Peyer's patch (tissue), 4 donors: ENCODE measurements at places on chromosomes 12 and 14.

DNA sequence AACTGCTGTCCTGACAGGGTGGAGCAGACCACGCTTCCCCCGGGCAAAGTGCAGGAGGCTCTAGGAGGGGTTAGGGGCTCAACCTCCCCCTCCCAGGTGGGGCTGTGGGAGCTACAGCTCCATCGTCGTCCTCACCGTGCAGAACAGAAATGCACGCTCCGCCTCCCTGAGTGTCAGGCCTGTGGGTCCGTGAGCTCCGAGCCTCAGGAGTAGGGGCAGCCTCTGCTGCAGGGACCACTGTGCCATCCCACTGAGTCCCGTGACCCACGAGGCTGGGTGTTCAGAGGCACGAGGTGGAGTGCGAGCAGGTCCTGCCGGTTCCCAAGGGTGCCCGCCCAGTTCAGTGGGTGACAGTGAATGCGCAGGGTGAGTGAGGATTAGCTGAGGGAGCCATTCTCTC is 48.6 kb downstream of the CACNA1C start:
- DNase-seq = no peak

DNA sequence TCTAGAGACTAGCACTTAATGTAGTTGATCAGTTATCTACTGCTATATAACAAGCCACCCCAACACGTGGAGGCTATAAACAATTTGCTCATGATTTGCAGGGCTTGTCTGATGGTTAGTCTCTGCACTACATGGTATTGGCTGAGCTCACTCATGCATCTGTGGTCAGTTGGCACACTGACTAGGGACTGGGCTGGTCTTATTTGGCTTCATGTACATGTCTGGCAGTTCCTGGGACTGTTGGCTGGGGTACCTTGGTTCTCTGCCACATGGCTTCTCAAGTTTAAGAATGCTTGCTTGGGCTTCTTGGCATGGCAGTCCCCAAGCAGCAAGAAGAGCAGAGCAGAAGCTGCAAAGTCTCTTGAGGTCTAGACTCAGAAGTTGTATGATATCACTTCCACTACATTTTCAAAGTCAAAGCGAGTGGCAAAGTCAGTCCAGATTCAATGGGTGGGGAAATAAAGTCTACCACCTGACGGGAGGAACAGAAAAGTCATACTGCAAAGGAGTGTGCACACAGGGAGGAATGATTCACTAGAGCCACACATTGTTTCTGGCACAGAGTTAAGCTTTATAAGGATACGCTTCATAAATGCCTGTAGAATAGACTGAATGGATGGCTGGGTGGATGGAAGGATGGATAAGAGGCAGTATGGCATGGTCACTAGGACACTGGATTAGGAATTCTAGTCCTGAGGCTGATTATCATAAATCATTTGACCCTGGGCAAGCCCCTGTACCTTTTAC is 44.8 kb upstream of the PTHLH start:
- DNase-seq = no peak

DNA sequence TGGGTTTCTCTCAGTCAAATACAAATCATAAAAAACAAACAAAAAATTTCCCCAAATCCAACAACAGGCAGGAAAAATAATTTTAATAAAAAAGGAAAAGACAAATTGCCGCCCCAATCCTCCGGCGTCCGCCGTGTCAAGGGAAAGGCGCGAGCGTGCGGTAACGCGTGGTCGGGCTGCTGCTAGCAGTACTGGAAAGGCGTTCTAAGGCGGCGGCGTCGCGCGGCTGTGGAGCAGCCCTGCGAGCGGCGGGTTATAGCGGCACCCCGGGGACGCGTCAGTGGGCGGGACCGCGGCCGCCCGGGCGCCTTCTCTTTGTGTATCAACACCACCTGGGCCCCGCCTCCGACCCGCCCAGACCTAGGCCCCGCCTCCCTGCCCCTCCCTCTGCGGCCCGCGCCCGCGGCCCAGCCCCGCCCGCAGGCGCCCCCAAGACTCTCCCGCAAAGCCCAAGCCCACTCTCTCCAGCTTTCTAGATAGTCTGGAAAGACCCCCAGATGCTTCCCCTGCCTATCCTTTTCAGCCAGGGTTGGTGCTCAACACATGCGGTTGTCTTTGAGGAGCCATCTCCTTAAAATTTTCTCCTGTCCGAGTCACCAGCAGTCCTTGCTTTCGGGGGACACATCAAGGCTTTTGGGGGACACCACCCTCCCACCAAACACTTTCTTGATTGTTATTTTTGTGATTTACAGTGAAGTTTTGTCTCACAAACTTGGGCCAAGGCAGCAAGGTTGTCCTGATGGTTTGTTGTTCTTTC is at the start of gene SLC38A2:
Gene SLC38A2 (minus strand): TSS at position 230 of the 757 bp plus-strand sequence. CDS start 1,480 bp downstream, outside the sequence.
- DNase-seq = peak; percentile 99

GRCh38 chr12:67698672-67699581 is 50.4 kb downstream of the DYRK2 start:
- DNase-seq = no peak

DNA sequence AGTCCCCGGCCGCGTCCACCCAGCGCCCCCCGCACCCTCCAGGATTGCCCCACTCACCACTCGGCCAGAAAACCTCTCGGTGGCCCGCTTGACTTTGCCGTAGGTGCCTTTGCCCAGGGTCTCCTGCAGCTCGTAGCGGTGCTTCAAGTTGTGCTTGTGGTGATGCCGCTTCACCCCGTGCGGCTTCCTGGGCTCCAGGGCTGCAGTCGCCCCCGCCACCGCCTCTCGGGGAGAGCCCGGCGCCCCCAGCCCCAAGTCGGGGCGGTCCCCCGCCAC is 459 bp downstream of the NUAK1 start:
- no peak for DNase-seq

DNA sequence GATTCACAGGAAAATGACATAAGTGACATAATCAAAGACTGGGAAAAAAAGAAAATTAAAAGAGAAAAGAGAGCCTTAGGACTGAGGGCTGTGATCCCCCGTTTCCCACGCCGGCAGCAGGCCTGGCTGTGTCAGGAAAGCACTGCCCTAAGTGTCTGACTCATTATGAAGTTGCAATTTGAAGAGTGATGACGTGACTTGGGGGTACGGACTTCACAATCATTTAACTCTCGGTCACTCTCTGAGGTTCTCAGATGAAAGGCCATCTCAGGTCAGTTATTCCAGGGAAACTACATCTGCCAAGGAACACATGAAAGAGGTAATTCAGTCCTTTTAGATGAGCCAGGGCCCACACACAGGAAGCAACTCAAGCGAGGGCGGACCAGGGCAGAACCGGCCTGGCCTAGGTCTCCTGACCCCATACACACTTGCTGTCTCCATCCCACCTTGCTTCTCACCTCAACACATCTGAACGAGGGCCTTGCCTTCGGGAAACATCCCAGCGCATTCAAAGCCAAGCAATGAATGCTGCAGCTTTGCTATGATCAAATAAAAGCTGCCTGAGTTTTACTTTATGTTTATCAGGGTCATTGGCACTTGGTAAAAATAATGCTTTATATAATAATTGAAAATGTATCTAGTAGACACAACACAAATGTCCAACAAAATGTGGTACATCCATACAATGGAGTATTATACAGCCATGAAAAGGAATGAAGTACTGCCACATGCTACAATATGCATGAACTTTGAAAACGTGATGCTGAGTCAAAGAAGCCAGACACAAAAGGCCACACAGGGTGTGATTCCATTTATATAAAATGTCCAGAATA is 2.7 kb downstream of the SSH1 start:
- no peak for DNase-seq

DNA sequence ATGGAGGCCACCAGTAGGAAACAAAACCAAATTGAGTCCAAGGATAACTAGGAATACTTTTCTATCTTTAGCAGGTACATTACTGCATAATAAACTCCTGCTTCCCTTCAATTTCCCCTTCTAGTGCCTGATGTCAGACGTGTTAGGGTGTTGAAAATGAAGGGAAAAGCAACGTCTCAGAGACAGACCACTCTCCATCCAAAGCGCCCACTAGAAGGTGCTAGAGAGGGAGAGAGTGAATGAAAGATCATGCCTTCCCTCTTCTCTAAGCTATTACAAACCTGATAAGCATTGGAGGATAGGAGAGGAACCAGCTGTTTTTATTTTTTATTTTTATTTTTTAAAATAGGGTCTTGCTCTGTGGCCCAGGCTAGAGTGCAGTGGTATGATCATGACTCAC is 64.1 kb downstream of the ZNF641 start:
- DNase-seq = no peak

DNA sequence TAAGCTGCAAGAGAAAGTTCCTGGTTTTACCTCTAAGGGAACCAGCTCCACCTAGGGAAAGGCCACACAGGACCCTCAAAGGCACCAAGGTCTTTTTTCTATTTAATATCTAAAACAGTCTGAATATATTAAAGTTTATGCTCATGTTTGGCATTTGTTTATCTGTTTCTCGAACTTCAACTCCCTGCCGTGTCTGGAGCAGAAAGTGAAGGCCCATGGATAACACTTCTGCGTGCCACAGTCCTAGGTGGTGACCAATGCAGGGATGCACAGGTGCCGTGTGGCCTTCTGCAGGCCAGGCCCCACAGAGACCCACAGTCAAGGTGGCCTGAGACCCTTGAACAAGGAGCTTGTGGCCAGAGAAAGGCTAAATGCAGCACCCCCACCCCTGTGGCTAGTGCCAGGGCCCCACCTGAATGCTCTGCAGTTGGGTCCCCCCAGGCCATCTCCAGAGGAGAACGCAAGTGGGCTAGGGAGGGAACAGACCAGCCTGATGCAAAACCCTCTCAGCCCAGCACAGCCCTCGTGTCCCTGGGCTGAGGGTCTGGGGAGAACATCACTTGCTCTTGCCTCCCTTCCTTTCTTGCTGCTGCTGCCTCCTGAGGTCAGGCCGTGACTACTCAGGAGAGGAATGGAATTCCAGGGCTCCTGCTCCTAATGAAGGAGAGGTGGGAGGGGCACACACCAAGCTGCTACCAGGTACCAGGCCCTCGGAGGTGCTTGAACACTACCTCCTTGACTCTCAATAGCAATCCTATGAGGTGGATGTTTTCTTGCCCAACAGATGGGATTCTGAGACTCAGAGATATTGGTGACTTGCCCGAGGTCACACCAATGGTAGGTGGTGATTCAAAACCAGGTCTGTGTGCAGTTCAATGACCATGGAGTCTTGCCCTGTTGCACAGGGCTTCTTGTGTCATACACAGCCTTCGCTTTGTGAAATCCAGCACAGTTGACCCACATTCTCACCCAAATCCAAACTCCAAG is 45.4 kb downstream of the PSMA6 start:
- peak; percentile 46 for DNase-seq

DNA sequence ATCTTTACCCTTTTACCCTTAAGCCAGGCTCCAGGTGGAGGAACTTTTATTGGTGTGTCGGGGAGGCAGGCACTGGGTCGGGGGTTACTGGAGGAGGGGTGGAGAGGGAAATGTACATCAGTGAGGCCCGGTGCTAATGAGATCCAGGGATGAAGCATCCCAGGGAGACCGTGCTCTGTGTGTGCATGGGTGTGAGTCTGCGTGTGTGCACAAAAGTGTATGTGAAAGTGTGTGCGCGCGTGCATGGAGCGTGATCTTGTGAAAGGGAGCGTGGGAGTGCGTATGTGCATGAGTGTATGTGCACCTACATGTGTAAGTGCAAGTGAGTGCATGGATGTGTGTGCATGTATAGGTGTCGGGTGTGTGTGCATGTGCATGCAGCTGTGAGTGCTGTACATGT is 55.3 kb downstream of the AACS start:
- DNase-seq = no peak

GRCh38 chr12:9872162-9872561 is 3.0 kb upstream of the CLEC2B start:
- DNase-seq = no peak

GRCh38 chr14:103514596-103515421 is 7.8 kb downstream of the CKB start:
- no peak for DNase-seq

DNA sequence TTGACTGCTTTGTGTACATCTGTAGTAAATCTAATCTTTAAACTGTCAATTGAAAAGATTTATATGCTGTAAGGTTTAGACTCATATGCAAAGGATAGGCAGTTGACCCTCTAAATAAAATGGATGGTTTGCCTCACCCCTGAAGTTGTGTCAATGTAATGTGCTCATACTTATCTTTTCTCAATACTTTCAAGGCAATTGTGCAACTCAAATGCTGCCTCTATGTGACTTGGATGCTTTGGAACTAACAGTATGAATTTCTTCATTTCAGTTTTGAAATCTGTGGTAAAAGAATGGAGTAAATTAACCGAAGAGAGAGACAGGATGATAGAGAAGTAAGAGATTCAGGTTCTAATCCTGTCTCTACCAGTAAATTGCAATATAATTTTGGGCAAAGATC is 9.7 kb downstream of the PDE6H start:
- DNase-seq = no peak

- DNase-seq = no peak
Measured at GRCh38 chr12:57488402-57489156, 711 bp downstream of the MARS1 start.

GRCh38 chr14:28576523-28576922 is 190.1 kb upstream of the FOXG1 start:
- no peak for DNase-seq

DNA sequence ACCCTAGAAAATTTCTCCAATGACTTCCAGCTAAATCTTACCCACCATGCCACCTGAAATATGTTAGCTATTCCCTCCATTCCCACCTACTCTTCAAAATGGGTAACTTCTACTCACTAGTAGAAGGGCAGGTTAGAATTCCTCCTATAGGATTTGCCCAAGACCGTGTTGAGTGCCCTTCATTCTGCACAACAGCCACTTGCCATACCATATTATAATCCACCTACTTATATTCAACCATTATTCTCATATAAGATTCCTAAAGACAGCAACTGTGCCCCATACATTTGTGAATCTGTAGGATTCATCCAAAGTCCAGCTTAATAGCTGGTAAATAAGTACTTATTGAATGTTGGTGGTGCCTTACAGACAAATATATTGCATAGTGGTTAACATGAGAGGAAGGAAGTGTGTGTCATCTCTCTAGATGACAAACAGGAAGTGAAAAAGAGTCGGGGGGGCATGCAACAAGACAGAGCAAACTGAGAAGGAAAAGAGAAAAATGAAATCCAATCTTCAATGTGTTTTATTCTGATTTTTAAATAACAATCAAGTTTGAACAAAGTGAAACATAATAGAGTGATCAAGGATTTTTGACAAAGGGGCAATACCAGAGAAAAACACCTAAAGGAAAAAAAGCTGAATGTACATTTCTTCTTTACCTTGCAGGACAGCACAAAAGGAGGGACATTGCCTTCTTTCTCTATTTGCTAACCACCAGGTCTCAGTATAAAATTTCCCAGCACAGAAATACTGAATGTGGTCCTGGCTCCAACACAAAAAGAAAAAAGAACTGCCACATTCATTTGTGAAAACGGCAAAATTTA is 389.3 kb upstream of the USP15 start:
- no peak for DNase-seq

DNA sequence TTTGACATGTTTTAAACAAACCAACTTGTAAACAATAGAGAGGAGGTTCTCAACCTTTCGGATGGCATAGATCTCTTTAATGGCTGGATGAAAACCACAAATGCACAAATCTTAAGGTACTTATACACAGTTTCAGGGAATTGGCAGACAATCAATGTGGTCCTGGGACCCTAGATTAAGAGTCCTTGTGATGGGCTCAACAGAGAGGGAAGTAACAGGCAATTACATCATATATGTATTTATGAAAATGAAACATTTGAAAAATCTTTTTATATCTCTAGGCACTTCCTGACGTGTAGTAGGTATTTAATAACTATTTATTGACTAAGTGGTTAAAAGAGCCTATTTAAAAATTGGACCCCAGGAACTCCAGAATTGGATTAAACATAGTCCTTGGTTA is 897 bp downstream of the ACTR10 start:
- no peak for DNase-seq
